Heart left ventricle (tissue), 16 donors: ENCODE measurements at places on chromosomes 6 and 20. TPM values are rescaled to one million over a fixed set of nuclear protein-coding genes. Genes with fewer than 3 reads are reported as not detected.

The RAD21L1 gene
- total RNA-seq, result not detected

The BACH2 gene
- total RNA-seq, result 5.2 TPM

The PI3 gene
- not detected for total RNA-seq

The CCDC170 gene
- total RNA-seq, result 4.1 TPM

The SEMG1 gene
- total RNA-seq, result not detected

The PNLDC1 gene
- 0.67 TPM for total RNA-seq

The DZANK1 gene
- total RNA-seq, result not detected

The CD24 gene
- not detected for total RNA-seq

The C4A gene
- 301 TPM for total RNA-seq

The SLC35F1 gene
- 11.6 TPM for total RNA-seq

The CST4 gene
- not detected for total RNA-seq

The QRSL1 gene
- total RNA-seq, result 11.2 TPM

The SLC32A1 gene
- not detected for total RNA-seq

The ARG1 gene
- not detected for total RNA-seq

The NPBWR2 gene
- total RNA-seq, result not detected

The RTEL1 gene
- 3.0 TPM for total RNA-seq

The GLP1R gene
- 1.4 TPM for total RNA-seq

The AKAP12 gene
- 13.8 TPM for total RNA-seq

The PPP1R16B gene
- total RNA-seq, result 11.8 TPM

The EYA4 gene
- total RNA-seq, result 21.6 TPM

The GRIK2 gene
- 1.2 TPM for total RNA-seq

The CAP2 gene
- 70.8 TPM for total RNA-seq

The SLPI gene
- not detected for total RNA-seq

The KIAA1755 gene
- total RNA-seq, result 5.5 TPM
